ENCODE measurements at places on chromosomes 7 and 10. TPM values are rescaled to one million over a fixed set of nuclear protein-coding genes. Genes with fewer than 3 reads are reported as not detected.

- no peak overlapping the region for H3K27ac ChIP-seq
- H3K27me3 ChIP-seq, result peaks cover 4% of the 10 kb centered on the region
- no peak for DNase-seq
- H3K4me3 ChIP-seq, result no peak overlapping the region
Measured at GRCh38 chr7:154776350-154776749, 226.6 kb downstream of the PAXIP1 start.

- no peak overlapping the region for H3K27ac ChIP-seq
- DNase-seq, result no peak
- no peaks in the 10 kb centered on the region for H3K36me3 ChIP-seq
- no peaks in the 10 kb centered on the region for H3K4me1 ChIP-seq
- no peaks in the 10 kb centered on the region for H3K27me3 ChIP-seq
- no peak overlapping the region for H3K4me3 ChIP-seq
Measured at GRCh38 chr7:69553190-69553589, 45.1 kb upstream of the AUTS2 start.

DNA sequence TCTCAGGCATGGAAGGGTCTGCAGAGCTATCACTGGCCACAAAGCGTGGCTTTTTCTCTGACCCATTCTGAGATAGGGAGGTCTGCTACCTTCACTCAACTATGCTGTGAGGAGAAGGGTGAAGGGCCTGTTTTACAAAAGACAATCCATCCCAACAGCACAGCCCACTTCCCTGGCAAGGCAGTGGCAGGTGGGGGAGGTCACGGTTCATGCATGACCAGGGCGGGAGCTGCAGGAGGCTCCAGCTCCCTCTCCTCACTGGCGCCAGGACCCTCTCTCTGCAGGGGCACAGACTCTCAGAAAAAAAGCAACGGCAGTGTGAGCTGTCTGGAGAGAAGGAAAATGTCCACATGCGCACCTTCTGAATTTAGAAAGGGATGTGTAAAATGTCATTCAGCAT lies 28.5 kb downstream of the GRB10 start:
- no peak overlapping the region for H3K27ac ChIP-seq
- no peak for DNase-seq
- H3K36me3 ChIP-seq, result no peaks in the 10 kb centered on the region
- no peaks in the 10 kb centered on the region for H3K27me3 ChIP-seq
- no peaks in the 10 kb centered on the region for H3K4me1 ChIP-seq

DNA sequence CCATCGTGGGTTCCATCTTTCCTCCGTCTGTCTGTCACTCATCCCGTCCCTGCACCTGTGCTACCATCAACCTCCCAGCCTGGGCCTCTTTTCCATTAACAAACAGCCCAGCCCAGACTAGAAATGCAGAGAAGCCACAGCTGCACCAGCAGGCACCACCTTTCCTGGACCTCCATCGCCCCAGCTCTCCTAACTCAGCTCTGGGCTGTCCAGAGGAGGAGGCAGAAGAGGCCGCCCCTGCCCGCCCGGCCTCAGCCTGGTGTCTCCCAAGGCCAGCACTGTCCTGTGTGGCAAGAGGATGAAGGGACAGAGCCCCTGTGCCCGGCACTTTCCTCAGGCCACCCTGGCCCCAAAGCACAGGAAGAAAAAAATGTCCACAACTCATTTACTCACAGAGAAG lies 225.6 kb downstream of the PTPRN2 start:
- no peak overlapping the region for H3K27ac ChIP-seq
- no peaks in the 10 kb centered on the region for H3K27me3 ChIP-seq
- no peak for DNase-seq
- H3K36me3 ChIP-seq, result no peaks in the 10 kb centered on the region
- H3K4me3 ChIP-seq, result peak overlapping the region; percentile 36

NANOS1 gene
- not detected for polyA plus RNA-seq

DNA sequence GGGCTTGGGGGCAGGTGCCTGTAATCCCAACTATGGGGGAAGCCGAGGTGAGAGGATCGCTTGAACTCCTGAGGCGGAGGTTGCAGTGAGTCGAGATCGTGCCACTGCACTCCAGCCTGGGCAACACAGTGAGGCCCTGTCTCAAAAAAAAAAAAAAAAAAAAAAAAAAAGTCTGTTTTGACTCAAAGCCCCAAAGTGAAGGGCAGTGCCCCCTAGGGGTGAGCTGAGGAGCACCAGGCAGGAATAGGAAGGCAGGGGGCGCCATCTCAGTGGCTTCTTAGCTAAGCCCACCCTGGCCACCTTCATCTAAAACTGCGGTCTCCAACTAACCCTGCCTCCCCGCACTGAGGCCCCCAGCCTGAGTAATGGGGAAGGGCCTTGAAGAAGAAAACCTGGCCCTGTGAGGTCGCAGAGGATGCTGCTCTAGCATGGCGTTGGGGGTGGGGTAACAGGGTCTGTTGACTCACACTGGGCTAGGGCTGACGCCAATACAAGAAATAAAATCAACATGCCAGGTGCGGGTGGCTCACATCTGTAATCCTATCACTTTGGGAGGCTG lies 9.8 kb downstream of the PODXL start:
- H3K4me1 ChIP-seq, result peaks cover 8% of the 10 kb centered on the region
- H3K27me3 ChIP-seq, result peaks cover 4% of the 10 kb centered on the region
- DNase-seq, result peak; percentile 27
- no peaks in the 10 kb centered on the region for H3K36me3 ChIP-seq
- H3K27ac ChIP-seq, result no peak overlapping the region

GRCh38 chr7:148318102-148318811 lies 272.3 kb upstream of the C7orf33 start:
- no peak overlapping the region for H3K27ac ChIP-seq
- peaks cover 23% of the 10 kb centered on the region for H3K4me1 ChIP-seq
- H3K27me3 ChIP-seq, result peaks cover 11% of the 10 kb centered on the region
- H3K36me3 ChIP-seq, result no peaks in the 10 kb centered on the region
- DNase-seq, result no peak

GRCh38 chr10:132146941-132147915 lies 39.5 kb upstream of the DPYSL4 start:
- no peaks in the 10 kb centered on the region for H3K36me3 ChIP-seq
- H3K4me3 ChIP-seq, result no peak overlapping the region
- no peaks in the 10 kb centered on the region for H3K4me1 ChIP-seq
- DNase-seq, result no peak
- H3K27ac ChIP-seq, result no peak overlapping the region

GRCh38 chr7:55233001-55233400 lies 132.1 kb upstream of the LANCL2 start:
- no peak overlapping the region for H3K27ac ChIP-seq
- H3K4me3 ChIP-seq, result no peak overlapping the region
- no peaks in the 10 kb centered on the region for H3K36me3 ChIP-seq
- no peaks in the 10 kb centered on the region for H3K4me1 ChIP-seq
- no peak for DNase-seq
- peaks cover 13% of the 10 kb centered on the region for H3K27me3 ChIP-seq

GRCh38 chr7:135459076-135459475 lies 50.8 kb downstream of the CNOT4 start:
- H3K27me3 ChIP-seq, result no peaks in the 10 kb centered on the region
- peaks cover 43% of the 10 kb centered on the region for H3K4me1 ChIP-seq
- H3K27ac ChIP-seq, result peak overlapping the region; percentile 13
- no peak for DNase-seq
- no peak overlapping the region for H3K4me3 ChIP-seq

DNA sequence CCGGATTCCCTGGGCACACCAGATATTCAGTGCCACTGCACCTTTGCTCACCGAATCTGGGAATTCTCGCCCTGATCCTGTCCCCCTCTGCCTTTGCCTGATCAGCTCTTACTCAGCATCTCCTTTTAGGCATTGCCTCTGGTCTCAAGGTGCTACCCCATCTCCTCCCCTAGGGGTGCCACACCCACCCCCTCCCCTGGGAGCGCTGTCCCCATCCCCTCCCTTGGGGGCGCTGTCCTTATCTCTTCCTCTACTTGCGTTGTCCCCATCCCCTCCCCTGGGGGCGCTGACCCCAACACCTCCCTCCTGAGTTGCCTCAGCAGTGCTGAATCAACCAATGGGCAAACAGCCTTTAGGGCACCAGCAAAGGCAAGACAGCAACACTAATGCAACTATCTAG lies 686.9 kb upstream of the FOXK1 start:
- no peak overlapping the region for H3K4me3 ChIP-seq
- no peaks in the 10 kb centered on the region for H3K27me3 ChIP-seq
- no peak for DNase-seq
- no peaks in the 10 kb centered on the region for H3K4me1 ChIP-seq
- no peaks in the 10 kb centered on the region for H3K36me3 ChIP-seq
- H3K27ac ChIP-seq, result no peak overlapping the region

GRCh38 chr10:1171586-1171985 lies 115.4 kb downstream of the WDR37 start:
- H3K36me3 ChIP-seq, result no peaks in the 10 kb centered on the region
- DNase-seq, result no peak
- no peak overlapping the region for H3K27ac ChIP-seq
- peaks cover 32% of the 10 kb centered on the region for H3K27me3 ChIP-seq
- no peaks in the 10 kb centered on the region for H3K4me1 ChIP-seq
- H3K4me3 ChIP-seq, result no peak overlapping the region

TMED4 gene
- polyA plus RNA-seq, result 68.0 TPM

DNA sequence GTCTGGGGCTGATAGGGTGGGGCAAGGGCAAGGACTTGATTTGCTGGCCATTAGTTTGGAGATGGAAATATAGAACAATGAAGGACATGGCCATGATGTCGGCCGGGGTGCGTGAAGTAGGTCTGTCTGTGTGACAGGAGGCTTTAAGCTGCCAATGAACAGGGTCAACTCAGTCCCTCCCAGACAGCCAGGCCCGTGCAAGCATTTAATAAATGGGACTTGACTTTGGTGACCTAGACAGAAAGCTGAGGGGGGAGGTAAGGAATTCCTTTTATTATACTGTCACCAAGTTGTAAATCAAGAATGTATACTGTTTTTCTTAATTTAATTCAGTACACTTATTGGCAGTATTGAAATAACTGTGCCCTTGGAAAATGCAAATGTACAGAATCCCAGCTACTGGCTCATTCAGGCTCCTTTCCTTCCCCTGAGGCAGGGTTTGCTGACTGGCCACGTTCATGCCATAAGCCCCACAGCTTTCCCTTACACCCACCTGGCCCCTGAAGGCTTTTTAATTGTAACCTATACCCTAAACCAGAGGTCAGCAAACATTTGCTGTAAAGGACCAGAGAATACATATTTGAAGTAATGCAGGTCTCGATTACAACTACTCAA lies 87.2 kb downstream of the WIPF3 start:
- H3K4me1 ChIP-seq, result no peaks in the 10 kb centered on the region
- no peak overlapping the region for H3K27ac ChIP-seq
- no peak for DNase-seq
- H3K4me3 ChIP-seq, result no peak overlapping the region

DNA sequence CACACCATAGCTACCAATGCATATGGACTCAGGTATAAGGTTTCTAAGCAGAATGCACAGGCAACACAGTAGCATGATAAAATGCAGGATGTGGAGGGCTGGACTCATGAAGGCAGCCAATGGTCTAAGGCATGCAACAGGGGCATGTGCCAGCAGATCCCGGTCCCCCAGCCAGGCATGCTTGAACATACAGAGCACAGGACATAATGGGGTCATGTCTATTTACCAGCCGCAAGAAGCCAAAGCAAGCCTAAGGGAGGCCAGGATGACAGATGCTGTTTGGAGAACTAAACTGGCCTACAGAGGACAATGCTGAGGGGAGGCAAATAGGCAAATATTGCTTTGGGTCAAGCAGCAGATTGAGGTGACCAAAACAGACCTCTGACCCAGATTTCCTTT lies 60.0 kb upstream of the PDLIM1 start:
- no peak overlapping the region for H3K27ac ChIP-seq
- H3K36me3 ChIP-seq, result no peaks in the 10 kb centered on the region
- H3K27me3 ChIP-seq, result no peaks in the 10 kb centered on the region
- peaks cover 12% of the 10 kb centered on the region for H3K4me1 ChIP-seq
- no peak for DNase-seq
- no peak overlapping the region for H3K4me3 ChIP-seq

KCP gene
- not detected for polyA plus RNA-seq

HEPACAM2 gene
- not detected for polyA plus RNA-seq

LOXL4 gene
- 0.41 TPM for polyA plus RNA-seq

DNA sequence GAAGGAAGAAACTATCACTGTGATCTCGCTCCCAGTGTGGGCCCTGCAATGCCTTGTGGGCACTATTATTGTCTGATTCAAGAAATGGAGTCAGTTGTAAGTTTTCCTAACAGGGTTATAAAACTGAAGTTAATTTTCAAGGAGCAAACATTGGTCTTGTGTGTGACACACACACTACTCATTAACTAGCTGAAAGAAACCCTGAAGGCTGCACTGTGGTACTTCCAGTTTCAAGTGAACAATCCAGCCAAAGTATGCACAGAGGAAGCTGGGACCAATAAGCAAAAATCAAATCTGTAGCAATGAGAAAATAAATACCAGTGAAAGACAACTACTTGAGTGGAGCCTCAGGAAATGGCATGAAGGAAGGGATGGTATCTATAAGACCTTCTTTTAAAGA lies 506.6 kb upstream of the POT1 start:
- H3K27ac ChIP-seq, result no peak overlapping the region
- H3K4me1 ChIP-seq, result no peaks in the 10 kb centered on the region
- no peak overlapping the region for H3K4me3 ChIP-seq
- no peak for DNase-seq
- H3K36me3 ChIP-seq, result no peaks in the 10 kb centered on the region

SLC16A12 gene
- polyA plus RNA-seq, result not detected

DNA sequence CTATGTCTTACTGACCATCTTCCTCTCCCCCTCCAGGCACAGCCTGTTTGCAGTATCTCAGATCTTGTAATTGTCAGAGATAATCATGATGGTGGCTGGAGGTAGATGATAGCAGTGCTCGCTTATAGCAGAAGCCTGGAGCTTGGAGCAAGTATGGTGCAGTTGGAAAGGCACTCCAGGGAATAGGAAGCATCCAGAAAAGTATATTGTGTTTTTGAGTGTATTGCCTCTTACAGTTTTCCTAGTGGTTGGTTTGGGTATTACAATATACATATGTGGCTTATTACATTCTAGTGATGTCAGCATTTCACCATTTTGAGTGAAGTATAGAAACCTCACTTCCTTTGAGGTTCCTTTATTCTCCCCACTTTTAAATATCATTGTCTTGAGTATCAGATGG lies 101.5 kb downstream of the STK31 start:
- H3K27me3 ChIP-seq, result peaks cover 5% of the 10 kb centered on the region
- DNase-seq, result no peak
- no peak overlapping the region for H3K27ac ChIP-seq
- H3K36me3 ChIP-seq, result peaks cover 5% of the 10 kb centered on the region
- no peak overlapping the region for H3K4me3 ChIP-seq
- no peaks in the 10 kb centered on the region for H3K4me1 ChIP-seq

DNA sequence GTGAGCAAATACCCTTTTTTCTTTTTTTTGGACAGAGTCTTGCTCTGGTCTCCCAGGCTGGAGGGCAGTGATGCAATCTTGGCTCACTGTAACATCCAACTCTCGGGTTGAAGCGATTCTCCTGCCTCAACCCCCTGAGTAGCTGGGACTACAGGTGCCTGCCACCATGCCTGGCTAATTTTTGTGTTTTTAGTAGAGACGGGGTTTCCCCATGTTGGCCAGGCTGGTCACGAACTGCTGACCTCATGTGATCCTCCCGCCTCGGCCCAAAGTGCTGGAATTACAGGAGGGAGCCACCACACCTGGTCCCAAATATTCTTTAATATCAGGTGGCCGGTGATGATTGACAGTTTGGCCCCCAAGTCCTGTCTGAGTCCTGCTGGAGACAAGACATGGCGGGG lies 6.6 kb downstream of the LAT2 start:
- peaks cover 9% of the 10 kb centered on the region for H3K36me3 ChIP-seq
- no peak for DNase-seq
- peaks cover 53% of the 10 kb centered on the region for H3K4me1 ChIP-seq
- no peaks in the 10 kb centered on the region for H3K27me3 ChIP-seq
- H3K27ac ChIP-seq, result peak overlapping the region; percentile 91

LIPK gene
- polyA plus RNA-seq, result not detected

- no peaks in the 10 kb centered on the region for H3K4me1 ChIP-seq
- H3K27ac ChIP-seq, result no peak overlapping the region
- no peaks in the 10 kb centered on the region for H3K36me3 ChIP-seq
- no peaks in the 10 kb centered on the region for H3K27me3 ChIP-seq
- H3K4me3 ChIP-seq, result no peak overlapping the region
Measured at GRCh38 chr10:127534496-127534895, 14.6 kb upstream of the NPS start.

All from naive B cell (primary cell).